ENCODE measurements at places on chromosomes 6 and 20.

DNA sequence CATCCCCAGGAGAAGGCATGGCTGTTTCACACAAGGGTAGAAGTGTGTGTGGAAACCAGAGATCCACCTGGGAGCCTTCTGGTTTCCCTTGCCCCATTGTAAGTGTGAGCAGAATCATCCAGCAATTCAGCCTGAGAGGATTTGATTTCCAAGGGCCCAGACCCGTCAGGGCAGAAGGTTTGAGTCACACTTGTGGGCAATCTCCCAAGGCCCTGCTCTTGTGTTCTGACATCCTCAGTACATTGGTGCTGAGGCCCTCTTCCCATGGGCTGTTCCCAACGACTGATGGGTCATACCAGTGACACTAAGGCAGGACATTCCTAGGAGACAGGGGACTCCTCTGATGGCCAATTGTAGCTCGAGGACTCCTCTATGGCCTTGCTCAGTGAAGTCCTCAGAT is 58.2 kb upstream of the POLR1H start:
- no peak for DNase-seq
- peaks cover 19% of the 10 kb centered on the region for H3K27me3 ChIP-seq

DNA sequence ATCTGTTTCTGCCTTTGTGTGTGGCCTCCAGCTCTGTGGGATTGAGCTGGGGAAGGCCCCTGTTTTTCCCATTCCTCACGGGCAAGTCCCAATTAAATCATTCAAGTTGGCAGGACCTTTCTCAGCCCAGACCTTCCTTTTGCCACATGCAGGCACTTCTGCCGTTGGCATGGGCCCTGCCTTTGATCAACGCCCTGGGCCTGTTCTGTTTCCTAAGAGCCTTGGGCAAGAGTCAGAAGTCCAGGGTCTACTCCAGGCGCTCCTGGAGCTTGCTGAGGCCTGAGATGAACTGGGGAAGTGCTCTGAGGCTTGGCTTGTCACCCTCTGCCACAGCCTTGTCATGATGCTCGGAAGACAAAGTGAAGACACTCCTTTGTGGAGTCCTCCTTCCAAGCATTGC is 7.1 kb downstream of the IP6K3 start:
- no peaks in the 10 kb centered on the region for H3K4me1 ChIP-seq
- H3K27ac ChIP-seq: no peak overlapping the region
- H3K36me3 ChIP-seq: no peaks in the 10 kb centered on the region
- no peak for DNase-seq
- H3K4me3 ChIP-seq: no peak overlapping the region

DNA sequence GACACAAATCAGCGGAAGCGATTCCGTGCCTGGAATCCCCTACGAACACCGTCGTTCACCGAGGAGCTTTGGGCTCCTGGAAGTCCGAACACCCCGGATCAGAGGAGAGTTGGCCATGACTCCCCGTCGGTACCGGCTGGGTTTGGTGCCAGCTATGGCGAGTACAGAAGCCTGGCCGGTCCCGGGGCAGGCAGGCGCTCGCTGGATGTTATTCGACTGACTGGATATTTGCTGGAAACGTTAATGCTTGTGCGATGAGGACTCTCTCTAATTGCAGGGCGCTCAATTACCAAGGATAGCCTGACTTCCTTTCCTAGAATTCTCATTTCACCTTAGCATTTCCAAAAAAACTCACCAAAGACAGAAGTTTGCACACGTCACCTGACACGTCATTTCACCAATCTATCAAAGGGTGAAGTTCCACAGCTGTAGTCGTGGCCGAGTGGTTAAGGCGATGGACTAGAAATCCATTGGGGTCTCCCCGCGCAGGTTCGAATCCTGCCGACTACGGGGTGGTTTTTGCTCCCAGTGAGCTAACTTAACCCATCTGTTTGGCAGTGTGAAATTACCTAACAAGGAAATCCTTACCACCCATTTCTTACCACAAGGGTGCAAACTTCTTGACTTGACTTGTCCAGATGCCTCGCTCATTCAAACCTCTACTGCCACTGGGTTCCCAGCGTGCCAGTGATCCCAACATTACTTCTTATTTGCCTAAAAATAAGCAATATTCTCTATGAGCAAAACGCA is 22.7 kb upstream of the ZNF184 start:
- peak overlapping the region; percentile 77 for H3K4me3 ChIP-seq
- H3K36me3 ChIP-seq: no peaks in the 10 kb centered on the region
- no peaks in the 10 kb centered on the region for H3K27me3 ChIP-seq
- no peak overlapping the region for H3K27ac ChIP-seq

GRCh38 chr20:57779401-57780003 is 69.7 kb upstream of the PMEPA1 start:
- no peak overlapping the region for H3K27ac ChIP-seq
- no peaks in the 10 kb centered on the region for H3K27me3 ChIP-seq
- no peaks in the 10 kb centered on the region for H3K36me3 ChIP-seq
- no peaks in the 10 kb centered on the region for H3K4me1 ChIP-seq
- DNase-seq: peak; percentile 51
- H3K4me3 ChIP-seq: no peak overlapping the region

DNA sequence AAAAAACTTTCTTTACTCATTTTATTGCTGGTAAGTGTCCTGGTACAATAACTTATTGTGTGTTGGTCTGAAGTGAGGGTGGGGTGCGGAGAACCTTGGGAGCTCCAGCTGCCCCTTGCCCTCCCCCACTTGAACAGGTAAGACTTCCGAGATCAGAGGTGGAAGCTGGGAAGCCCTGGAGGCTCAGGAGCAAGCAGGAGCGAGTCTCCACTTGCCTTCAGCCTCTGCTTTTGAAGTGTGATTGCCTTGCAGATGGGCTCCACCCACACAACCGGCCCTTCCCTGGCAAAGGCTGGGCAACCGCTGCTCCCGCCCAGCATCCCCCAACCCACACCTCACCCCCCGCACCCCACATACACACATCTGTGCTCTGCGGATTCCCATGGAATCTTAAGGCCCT is 179.6 kb downstream of the TFAP2C start:
- no peak overlapping the region for H3K27ac ChIP-seq
- no peaks in the 10 kb centered on the region for H3K27me3 ChIP-seq
- H3K4me3 ChIP-seq: no peak overlapping the region
- peaks cover 6% of the 10 kb centered on the region for H3K4me1 ChIP-seq
- DNase-seq: no peak

DNA sequence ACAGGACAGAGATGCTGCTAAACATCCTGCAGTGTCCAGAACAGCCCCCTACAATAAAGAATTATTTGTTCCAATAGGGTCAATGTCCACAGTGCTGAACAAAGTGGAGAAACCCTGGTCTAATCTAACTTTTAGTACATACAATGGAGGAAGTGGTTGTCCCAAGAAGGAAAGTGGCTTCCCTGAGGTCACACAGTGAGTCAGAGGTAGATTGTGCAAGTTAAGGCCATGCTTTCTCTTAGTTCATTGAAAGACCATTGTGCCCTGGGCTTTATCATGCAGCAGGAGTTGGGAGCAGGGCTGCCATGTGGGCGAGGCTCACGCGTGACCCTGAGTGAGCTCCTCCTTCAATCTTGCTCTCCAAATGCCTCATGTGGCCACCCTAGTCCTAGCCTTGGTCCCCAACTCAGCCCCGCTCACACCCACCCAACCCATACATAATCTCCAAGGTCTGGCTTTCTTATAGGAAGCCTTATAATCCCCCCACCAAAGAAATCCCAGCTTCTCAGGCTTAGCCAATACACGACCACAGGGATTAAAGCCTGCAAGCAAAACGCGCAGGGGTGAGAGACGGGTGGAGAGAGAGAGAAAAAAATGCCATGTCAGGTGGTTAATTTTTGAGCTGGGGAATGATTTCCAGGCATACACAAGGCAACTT is 19.9 kb downstream of the SLC13A3 start:
- H3K27ac ChIP-seq: no peak overlapping the region
- H3K27me3 ChIP-seq: no peaks in the 10 kb centered on the region
- peak; percentile 70 for DNase-seq
- no peaks in the 10 kb centered on the region for H3K4me1 ChIP-seq
- H3K36me3 ChIP-seq: no peaks in the 10 kb centered on the region
- H3K4me3 ChIP-seq: no peak overlapping the region

DNA sequence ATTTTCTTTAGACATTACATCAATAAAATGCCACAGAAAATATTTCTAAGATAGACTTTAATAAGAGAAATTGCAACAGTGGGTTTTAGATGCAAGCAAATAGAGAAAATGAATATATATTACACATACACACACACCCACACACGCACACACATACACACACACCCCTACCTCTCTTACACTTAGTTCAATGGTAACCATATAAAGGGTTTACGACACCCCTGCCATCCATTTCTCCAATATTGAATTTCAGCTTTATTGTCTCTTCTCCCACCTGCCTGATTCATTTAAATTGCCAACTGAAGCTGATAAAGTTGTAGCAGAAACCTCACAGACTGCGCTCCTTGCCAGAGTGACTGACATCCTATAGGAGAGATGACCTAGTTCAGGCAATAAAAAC is 154.6 kb downstream of the ADAT2 start:
- no peak overlapping the region for H3K4me3 ChIP-seq
- no peaks in the 10 kb centered on the region for H3K36me3 ChIP-seq
- no peak for DNase-seq
- no peaks in the 10 kb centered on the region for H3K27me3 ChIP-seq
